SK-N-DZ (cell line): ENCODE measurements at places on chromosomes 5 and 9.

GRCh38 chr5:67318746-67319145 lies 122.1 kb upstream of the CD180 start:
- DNase-seq, result no peak

- peak; percentile 36 for DNase-seq
Observed at GRCh38 chr5:173629628-173630027, 13.2 kb upstream of the BOD1 start.

- no peak for DNase-seq
Observed at GRCh38 chr9:24793787-24794186, 248.1 kb upstream of the IZUMO3 start.

- DNase-seq, result no peak
Observed at GRCh38 chr5:177595026-177595585, 3.1 kb downstream of the TMED9 start.

GRCh38 chr9:109336409-109336808 lies 15.6 kb upstream of the EPB41L4B start:
- DNase-seq, result no peak

GRCh38 chr5:132971483-132972435 lies 8.3 kb upstream of the AFF4 start:
- DNase-seq, result no peak

DNA sequence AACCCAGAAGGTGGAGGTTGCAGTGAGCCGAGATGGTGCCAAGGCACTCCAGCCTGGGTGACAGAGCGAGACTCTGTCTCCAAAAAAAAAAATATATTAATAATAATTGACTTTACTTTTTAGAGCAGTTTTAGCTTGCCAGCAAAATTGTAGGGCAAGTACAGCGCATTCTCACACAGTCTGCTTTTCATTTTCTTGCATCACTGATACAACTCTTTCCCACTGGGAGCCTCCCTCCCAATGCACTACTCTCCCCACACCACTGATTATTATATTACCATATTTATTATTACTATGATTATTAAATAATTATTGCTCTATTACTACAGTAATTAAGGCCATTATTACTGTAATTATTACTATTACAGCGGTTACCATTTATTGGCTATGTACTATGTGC lies 212.8 kb downstream of the GNA14 start:
- no peak for DNase-seq
